RPMI7951 (cell line): ENCODE measurements at places on chromosomes 12 and 14. TPM values are rescaled to one million over a fixed set of nuclear protein-coding genes. Genes with fewer than 3 reads are reported as not detected.

DNA sequence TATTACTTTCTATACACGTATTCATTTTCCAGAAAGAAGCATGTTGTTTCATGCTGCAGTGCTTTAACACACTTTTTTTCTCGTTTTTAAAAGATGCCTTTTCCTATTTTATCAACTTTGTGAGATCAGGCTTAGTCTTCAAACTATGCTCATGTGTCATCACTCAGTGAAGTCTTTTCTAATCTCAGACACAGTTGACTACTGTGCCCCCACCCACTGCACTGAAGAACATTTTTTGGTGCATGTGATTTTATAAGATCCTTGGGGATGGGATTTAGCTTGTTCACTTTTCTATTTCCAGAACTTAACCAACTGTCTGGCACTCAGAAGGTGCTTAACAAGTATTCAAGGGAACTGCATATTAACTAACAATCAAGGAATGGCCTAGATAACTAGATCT is 85.5 kb downstream of the CDK17 start:
- no peak for DNase-seq

- no peak for DNase-seq
Measured at GRCh38 chr12:62618930-62619329, 152.3 kb downstream of the MON2 start.

GRCh38 chr12:47121146-47121545 is 41.4 kb upstream of the AMIGO2 start:
- DNase-seq, result peak; percentile 82

- DNase-seq, result no peak
Measured at GRCh38 chr12:13206560-13206897, 10.0 kb downstream of the EMP1 start.

- peak; percentile 28 for DNase-seq
Measured at GRCh38 chr14:39491134-39491571, 58.9 kb upstream of the FBXO33 start.

- no peak for DNase-seq
Measured at GRCh38 chr14:104999361-104999760, 13.8 kb downstream of the CLBA1 start.

- DNase-seq, result no peak
Measured at GRCh38 chr12:113893221-113893620, 72.9 kb downstream of the RBM19 start.

- DNase-seq, result no peak
Measured at GRCh38 chr14:93830753-93831461, 42.6 kb upstream of the PRIMA1 start.

DNA sequence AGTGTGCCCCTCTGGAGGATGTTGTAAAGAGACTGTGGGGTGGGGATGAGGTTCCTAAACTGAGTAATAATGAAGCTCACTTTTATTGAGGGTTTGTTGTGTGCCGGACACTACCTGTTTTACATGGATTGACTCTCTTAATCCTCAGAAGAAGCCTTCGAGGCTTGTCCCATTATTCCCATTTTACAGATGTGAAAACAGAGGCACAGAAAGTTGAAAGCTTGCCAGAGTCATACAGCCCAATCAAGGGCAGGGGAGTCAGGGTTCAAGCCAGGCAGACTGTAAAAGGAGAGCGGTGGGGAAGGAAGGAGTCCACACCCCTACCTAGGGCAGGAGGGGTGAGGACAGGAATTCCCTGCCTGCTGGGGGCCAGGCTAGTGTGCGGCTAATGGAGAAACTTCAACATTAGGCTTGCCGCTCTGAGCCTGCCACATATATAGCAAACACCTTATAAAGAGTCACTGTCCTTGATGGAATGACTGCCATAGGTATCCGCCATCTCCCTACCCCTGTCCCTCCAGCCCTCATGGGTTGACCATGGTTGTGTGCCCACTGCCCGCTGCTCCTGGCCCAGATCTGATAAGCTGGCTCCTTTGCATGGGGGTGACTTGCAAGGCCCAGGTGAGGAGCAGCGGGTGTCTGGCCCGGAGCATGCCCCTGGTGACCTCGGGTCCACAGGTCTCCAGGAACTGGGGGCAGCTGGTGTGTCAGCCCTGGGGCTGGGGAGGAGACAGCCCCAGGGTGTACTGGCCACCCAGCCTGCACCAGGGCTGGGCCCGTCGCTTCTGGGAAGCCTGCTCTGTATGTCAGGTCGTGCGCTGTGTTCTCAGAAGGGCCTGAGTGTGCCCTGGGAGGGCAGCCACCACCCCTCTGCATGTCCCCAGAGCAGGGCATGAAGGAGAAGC is 12.2 kb downstream of the ORAI1 start:
- no peak for DNase-seq

GRCh38 chr12:2408262-2408661 is 355.5 kb downstream of the CACNA1C start:
- DNase-seq, result no peak

GRCh38 chr12:43277651-43278540 is 274.1 kb downstream of the ADAMTS20 start:
- no peak for DNase-seq

- no peak for DNase-seq
Measured at GRCh38 chr12:50927356-50927755, 25.0 kb upstream of the HIGD1C start.

DNA sequence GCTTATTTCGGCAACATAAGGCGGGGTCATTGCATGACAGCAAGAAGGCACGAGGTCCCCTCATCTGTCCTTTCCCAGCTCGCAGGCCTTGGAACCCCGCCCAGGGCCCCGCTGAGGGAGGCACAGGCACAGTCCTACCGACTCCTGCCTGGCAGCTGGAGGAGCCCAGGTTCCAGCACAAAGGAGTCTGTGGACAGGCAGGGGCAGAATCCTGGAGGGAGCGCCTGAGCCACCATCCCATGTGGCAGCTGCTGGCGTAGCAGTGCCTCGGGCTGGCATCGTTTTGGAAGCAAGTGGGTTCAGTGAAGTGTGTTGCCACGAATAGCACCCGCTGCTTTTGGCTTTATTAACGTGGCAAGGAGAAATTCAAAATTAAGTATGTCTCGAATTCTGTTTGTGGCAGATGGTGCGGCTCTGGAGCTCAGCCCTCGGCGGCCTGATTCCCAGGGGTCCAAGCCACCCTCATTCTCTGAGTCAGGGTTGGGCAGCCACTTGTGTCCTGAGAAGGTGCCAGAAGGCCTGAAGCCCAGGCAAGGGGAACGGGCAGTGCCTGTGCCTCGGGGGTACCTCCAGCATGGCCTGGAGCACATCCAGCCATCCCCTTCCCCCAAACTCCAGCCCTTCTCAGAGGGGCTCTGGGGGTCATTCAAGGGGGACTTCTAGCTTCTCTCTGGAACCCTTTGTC is 35.9 kb downstream of the SLC8B1 start:
- DNase-seq, result peak; percentile 59

GRCh38 chr12:78002878-78003277 is 172.2 kb downstream of the NAV3 start:
- no peak for DNase-seq

DNA sequence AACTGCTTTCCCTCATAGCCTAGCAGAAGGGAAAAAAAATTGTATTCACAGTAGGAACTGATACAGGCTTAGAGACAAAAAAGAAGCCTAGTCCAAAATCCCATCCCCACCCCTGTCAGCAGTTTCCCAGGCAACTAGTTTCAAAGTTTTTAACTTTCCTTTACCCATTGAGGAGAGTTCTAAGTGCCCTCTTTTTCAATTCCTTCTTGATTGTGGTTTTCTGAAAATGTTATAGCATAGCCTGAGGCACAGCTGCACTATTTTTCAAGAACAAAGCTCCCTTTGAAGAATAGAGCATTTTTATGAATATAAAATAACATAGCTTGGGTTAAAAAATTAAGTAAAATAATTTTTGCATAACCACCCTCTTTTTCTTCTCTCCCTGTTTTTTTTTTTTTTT is 81.6 kb downstream of the IPO8 start:
- DNase-seq, result peak; percentile 20

DNA sequence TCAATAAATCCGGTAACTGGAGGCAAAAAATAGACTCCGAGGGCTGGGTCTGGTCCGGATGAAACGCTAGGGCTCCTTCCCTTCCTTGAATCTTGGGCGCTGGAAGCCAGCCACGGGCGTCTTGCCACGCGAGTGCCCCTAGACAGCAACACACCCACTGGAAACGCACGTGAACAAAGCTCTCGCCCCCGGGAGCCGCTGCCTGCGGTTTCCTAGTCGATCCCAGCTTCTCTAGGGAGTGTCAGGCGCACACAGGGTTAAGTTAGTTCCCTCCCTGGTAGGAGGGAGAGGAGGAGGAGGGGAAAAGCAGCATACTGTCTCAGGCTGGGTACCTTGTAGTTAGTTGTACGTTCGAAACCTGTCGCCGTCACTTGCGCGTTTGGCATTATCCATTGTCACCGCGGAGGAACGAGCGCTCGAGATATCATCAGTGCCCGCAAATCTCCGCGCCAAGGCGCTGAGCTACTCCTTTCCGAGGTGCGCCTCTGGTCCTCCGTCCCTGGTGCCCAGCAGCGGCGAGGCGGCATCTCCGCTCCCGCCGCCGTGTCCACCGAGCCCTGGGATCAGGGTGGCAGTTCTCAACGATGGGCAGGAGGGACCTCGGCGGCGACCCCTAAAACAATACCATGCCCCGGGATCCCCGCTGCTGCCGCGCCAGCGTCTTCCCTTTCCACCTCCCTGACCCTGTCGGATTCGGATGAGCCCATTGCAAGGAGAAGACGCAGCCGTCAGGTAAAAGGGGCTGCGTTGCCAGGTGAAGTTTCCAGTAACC is at the start of gene FLRT2:
Gene FLRT2 (plus strand): TSS at position 342 of the 772 bp plus-strand sequence. CDS start 91,371 bp downstream, outside the sequence.
- DNase-seq, result peak; percentile 76

GRCh38 chr14:77914073-77914721 is 114.3 kb downstream of the ADCK1 start:
- DNase-seq, result no peak

DNA sequence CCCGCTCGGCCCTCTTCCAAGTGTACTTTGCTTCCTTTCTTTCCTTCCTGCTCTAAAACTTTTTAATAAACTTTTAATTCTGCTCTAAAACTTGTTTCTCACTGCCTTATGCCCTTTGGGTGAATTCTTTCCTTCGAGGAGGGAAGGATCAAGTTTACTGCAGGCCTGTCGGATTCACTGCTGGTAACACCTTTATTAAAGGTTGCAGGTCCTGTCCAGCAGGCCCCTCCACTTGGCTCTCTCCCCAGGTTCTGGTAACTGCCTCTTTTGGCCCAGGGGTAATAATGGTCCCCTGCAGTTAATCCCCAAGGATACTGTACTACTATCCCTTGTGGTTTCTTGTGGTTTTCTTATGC is 152.7 kb upstream of the EEA1 start:
- DNase-seq, result no peak

GRCh38 chr14:98960617-98961013 is 311.4 kb downstream of the BCL11B start:
- no peak for DNase-seq

- DNase-seq, result no peak
Measured at GRCh38 chr14:50603565-50603964, 43.6 kb downstream of the ATL1 start.

GRCh38 chr12:28456934-28457710 is 266.9 kb downstream of the CCDC91 start:
- no peak for DNase-seq

DNA sequence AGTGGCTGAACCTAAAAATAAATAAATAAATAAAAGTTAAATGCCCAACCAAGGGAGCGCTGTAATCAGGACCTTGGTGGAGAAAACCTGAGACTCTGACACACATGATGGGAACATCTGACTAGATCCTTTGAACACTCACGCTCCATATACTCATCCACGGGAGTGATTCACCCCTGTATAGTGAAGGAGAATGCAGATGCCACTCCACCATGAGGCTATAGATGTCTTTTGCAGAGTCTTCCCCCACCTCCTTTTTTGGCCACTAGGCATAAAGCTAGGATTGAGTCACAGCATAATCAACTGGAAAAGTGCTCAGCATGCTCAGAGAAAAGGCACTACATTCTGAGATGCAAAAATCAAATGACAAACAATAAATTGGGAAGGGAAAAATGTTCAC is 19.0 kb downstream of the ADAM20 start:
- peak; percentile 52 for DNase-seq

GRCh38 chr12:58252914-58253313 is 311.5 kb downstream of the ATP23 start:
- peak; percentile 15 for DNase-seq

- DNase-seq, result no peak
Measured at GRCh38 chr12:2633176-2633824, 161.5 kb upstream of the FKBP4 start.

GRCh38 chr12:106205208-106206069 is 42.4 kb downstream of the CKAP4 start:
- peak; percentile 59 for DNase-seq

GRCh38 chr12:46920499-46920898 is 94.7 kb upstream of the SLC38A4 start:
- no peak for DNase-seq

DNA sequence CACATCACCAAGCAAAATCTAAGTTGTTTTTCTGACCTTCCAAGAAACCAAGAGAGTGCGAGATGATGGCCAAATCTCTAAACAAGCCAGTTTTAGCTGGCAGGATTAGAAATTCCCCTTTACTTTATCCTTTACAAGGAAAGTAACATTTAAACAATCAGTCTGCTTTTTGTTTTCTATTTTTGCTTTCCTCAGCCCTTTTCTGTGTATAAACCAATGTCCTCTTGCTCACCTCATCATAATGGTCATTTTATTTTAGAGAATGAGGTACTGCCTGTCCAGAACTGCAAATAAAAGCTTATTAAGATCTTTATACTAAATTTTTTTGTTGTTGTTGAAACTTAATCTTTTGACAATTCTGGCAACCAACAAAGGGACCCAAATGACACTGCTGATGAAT is 442.4 kb upstream of the GARIN6 start:
- no peak for DNase-seq

GRCh38 chr12:68420225-68421010 is 88.3 kb upstream of the MDM1 start:
- DNase-seq, result no peak

GRCh38 chr12:121804417-121805111 is 755 bp downstream of the SETD1B start:
- DNase-seq, result no peak

- no peak for DNase-seq
Measured at GRCh38 chr14:91041450-91041849, 19.0 kb downstream of the RPS6KA5 start.

GRCh38 chr12:51961834-51962233 is 10.3 kb downstream of the ACVR1B start:
- DNase-seq, result no peak

- peak; percentile 82 for DNase-seq
Measured at GRCh38 chr12:121800694-121801594, 2.9 kb upstream of the SETD1B start.

DNA sequence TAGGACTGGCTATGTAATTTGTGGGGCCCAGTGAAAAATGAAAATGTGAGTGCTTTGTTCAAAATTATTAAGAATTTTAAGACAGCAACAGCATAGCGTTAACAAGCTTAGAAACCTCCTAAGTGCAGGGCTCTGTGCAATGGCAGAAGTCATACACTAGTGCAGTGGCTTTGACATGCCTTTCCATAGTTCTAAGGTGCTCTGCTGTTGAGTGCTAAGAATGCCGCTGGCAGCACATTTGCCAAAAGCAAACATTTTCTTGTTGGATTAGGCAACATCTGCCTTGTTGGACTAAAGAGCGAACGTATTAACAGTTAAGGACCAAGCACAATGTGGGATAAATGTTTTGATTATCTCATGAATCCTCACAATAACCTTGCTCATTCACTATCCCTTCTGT is 244.9 kb upstream of the PDE3A start:
- no peak for DNase-seq

The OR4Q3 gene
- total RNA-seq, result not detected in 2 replicates

The PRH1 gene
- 3.5 and 10.7 TPM in 2 replicates for total RNA-seq

The DENND5B gene
- total RNA-seq, result 9.3 and 13.5 TPM in 2 replicates

The HHIPL1 gene
- total RNA-seq, result 0.24 and 0.49 TPM in 2 replicates

The PZP gene
- not detected in 2 replicates for total RNA-seq

The ATF7 gene
- 6.4 and 8.9 TPM in 2 replicates for total RNA-seq

The SLC38A4 gene
- total RNA-seq, result 0.12 and 0.68 TPM in 2 replicates

The STRN3 gene
- total RNA-seq, result 26.3 and 28.0 TPM in 2 replicates

The PLEKHG3 gene
- total RNA-seq, result 1.8 and 1.9 TPM in 2 replicates

The MARCHF9 gene
- total RNA-seq, result 3.0 and 4.2 TPM in 2 replicates

The CLEC14A gene
- not detected in 2 replicates for total RNA-seq

The CELA1 gene
- 0.10 TPM in 1 of 2 replicates, not detected in the other for total RNA-seq

The JDP2 gene
- total RNA-seq, result 3.7 and 4.3 TPM in 2 replicates
